SJCRH30 (cell line): ENCODE measurements at places on chromosomes 13 and 19.
A peak's percentile ranks its signal among the peaks of the same experiment; 100 is the strongest.

- no peak for DNase-seq
These were observed 2.3 kb downstream of the SLC46A3 start for GRCh38 chr13:28716511-28716910.

- no peak for DNase-seq
These were observed 1.0 kb upstream of the ETFB start for GRCh38 chr19:51367255-51367564.

DNA sequence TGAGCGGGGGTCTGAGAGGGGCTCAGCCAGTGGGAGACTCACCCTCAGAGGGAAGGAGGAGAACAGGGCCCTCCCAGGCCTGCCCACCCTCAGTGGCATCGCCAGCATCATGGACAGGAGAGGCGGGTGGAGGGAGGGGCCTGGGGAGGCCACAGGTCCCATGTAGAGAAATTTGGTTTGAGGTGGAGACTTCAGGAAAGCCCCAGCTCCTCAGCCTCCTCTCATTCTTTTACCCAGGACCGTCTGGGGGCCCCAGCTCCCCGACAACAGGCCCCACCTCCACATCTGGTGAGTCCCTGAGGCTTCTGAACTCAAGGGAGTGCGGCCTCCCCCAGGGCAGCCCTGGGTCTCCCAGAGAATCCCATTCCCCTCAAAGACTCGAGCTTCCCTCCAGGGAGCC, 3.1 kb downstream of the LILRB1 start:
- DNase-seq, result no peak

GRCh38 chr13:66128201-66128600, 1101.9 kb downstream of the PCDH9 start:
- DNase-seq, result no peak

GRCh38 chr13:68987585-68987984, 1120.0 kb upstream of the ATXN8OS start:
- DNase-seq, result no peak

DNA sequence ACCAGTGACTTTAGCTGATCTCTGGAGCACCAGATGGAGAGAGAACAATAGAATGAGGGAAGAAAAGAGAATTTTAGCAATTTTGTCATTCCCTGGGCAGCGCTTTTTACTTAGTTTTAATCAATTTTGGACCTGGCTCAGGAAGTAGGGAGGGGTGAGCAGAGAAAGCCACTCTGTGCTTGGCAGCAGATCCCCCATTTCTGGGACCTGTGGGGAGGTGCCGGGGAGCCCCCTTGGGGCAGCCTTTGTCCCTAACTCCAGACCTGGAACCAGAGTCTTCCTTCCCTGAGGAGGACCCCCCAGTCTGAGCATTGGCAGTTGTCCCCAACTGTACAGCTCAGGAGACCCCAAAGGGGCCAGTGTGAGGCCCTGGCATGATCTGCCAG, 10.5 kb downstream of the LYL1 start:
- DNase-seq, result no peak

- DNase-seq, result no peak
These were observed 13.1 kb downstream of the ERICH6B start for GRCh38 chr13:45602183-45603170.

DNA sequence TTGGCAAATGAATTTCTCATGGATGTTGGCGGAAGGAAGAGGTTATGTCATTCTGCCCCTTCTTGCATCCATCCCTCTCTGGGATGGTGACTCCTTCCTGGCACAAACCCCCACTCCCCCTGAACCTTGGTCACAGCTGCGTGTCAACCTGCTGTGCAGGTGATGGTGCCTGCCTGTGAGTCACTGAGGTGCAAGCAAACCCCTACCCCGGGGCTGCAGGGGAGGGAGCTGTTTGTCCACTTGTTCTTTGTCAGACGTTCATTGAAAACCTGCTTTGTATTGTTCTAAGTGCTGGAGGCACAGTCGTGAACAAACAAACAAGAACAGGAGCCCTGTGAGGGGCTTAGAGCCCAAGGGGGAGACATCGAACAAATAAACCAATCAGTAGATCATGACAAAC, 2.0 kb upstream of the GAPDHS start:
- DNase-seq, result no peak

GRCh38 chr19:6279620-6279930, 200 bp downstream of the MLLT1 start:
- no peak for DNase-seq

- DNase-seq, result no peak
These were observed 11.8 kb downstream of the ARHGEF18 start for GRCh38 chr19:7360393-7360984.

DNA sequence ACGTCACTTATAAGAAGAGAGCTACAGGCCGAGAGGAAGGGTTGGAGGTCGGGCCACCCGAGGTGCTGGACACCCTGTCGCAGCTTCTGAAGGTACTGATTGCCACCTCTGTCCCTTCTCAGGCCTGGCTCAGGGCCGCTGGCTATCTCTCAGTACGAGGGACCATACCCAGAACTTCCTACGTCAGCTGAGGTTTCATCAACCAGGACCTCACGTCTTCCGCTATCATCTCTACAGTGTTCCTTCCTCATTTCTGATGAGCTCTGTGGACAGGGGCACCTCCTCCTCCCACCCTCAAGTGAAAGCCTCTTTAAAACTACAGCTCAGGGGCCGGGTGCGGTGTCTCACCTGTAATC, 58.2 kb upstream of the USE1 start:
- no peak for DNase-seq

DNA sequence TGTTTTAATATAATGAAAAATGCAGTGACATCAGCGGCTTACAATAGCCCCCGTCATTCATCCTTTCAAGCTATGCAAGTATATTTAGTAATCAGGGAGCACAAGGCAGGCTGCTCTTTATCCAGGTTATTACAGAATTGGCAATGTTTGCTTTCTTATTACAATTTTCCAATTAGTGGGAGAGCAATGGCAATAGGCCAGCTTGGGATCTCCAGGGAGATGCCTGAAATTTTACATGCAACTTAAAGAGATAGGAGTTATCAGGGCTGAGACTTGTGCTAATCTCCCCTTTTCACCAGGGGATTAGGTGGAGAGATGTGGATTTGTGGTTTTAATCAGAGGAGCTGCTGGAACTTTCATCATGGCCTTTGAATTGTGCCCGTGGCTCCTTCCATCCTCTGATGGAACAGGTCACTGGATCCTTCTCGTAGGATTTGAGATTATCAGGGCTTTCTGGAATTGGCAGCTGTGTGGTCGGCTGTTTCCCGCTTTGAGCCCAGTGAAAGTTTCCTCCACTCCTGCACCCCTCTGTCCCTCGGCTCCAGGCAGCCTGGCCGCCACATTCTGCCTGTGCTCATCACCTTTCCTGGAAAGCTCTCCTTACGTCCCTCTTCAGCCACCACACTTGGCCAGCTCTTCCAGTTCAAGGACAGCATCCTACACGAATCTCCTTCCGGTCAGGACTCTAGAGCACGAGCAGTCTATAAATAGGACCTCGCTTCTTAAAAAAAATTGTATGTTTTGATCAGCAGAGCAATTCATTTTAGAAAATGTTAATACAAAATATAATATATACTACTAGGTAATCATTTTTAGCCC, 47.0 kb downstream of the CBY2 start:
- peak; percentile 36 for DNase-seq

DNA sequence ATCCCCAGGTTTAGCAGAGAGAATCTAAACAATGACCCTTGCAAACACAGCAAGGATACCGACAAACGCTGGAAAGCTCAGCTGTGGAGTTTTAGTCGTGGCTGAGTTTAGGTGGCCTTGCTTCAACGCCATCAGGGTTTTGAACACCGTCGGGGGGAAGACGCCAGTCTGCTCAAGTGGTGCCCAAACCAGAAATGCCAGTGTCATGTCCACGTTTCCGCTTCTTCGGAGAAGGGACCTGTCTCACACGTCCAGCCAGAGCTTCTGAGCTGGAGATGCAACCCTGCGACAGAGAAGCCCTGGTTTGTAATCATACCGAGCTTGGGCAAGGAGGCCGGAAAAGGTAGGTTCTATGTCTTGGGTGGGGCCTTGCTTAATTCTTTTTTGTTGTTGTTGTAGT, 42.6 kb upstream of the ATP11A start:
- DNase-seq, result no peak

- no peak for DNase-seq
These were observed 518.0 kb upstream of the SGCG start for GRCh38 chr13:22662771-22663170.

- no peak for DNase-seq
These were observed 17.7 kb upstream of the CSNK1G2 start for GRCh38 chr19:1923319-1923718.

GRCh38 chr13:32125751-32126150, 94.2 kb downstream of the FRY start:
- no peak for DNase-seq

- DNase-seq, result peak; percentile 23
These were observed 83.3 kb downstream of the KLF5 start for GRCh38 chr13:73142071-73142470.

DNA sequence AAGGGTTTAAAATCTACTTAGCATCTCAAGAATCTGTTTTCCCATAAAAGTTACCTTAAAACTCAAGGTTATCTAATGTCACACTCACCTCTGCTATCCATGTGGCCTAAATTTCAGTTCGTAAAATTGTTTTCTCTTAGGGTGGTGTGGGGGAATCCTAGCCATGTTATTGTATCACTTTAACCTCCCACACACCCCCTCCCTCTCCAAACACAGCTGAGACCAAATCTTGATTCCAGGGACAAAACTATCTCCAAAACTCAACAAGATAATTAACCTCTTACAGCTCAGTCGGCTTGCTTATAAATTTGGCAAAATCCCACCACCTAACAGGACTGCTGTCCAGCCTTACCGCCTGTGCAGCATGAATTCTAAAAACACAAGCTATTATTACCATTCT, 3.8 kb downstream of the CARS2 start:
- no peak for DNase-seq

DNA sequence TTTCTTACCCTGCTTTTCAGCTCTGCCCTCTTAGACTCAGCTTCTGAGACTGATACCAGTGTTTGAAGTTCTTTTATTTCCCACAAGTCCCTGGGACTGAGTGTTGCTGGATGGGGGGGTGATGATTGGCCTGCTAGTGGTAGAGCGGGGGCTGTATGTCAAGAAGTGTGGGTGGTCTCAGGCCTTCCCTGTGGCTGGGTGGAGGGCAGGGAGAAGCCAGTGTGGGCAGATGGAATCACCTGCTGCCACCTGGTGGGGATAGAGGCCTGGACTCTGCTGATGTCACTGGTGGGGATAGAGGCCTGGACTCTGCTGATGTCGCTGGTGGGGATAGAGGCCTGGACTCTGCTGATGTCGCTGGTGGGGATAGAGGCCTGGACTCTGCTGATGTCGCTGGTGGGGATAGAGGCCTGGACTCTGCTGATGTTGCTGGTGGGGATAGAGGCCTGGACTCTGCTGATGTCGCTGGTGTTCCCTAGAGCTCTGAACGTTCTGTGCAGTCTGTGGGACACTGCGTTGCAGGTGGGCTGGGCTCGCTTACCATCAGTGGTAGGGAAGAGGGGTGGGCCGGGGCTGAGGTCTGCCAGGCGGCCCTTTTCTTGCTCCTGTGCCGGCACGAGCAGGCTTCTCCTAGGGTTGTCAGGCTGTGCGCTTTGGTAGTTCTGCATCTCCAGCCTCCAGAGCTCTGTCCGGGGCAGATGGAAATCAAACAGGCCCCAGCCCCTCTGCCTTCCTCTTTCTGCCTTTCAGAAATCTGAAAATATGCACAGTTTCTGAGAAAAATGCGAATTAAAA, 101.3 kb downstream of the ARHGEF7 start:
- peak; percentile 61 for DNase-seq

DNA sequence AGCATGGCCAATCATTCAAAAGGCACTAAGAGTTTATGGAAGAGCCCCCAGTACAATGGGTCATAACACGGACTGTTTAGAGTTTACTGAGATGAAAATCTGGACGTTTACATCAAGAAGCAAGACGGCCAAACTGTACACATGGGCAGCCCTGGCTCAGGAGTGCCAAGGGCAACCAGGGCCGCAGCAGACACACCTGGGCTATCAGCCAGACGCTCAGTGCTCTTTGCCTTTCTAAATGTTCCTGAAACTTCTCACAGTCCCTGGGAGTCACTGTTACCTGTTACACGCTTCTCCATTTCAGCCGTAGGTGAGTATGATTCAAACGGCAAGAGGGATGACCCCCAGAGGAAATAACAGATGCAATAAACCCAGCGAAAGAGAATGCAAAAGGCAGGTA, 64.5 kb downstream of the ABCC4 start:
- DNase-seq, result no peak

DNA sequence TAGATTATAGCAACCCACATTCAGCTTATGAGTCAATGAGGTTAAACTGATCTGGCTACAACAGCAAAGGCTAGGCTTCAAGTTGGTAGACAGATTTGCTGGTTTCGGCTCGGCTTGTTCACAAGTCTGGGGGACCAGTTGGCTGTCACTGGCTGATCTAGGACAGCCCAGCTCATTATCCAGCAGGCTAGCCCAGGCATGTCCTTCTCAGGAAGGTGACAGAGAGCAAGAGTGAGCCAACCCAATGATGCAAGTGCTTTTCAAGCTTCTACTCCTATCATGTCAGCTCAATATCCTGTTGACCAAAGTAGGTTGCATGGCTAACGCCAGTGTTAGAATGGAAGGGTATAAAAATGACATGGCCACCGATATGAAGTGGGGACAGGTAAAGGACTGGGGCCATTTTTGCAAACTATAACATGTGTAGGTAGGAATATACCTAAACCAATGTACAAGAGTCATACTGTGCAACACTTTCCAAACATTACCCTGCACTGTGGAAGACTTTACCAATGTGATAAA, 220.9 kb upstream of the SOX21 start:
- DNase-seq, result no peak

DNA sequence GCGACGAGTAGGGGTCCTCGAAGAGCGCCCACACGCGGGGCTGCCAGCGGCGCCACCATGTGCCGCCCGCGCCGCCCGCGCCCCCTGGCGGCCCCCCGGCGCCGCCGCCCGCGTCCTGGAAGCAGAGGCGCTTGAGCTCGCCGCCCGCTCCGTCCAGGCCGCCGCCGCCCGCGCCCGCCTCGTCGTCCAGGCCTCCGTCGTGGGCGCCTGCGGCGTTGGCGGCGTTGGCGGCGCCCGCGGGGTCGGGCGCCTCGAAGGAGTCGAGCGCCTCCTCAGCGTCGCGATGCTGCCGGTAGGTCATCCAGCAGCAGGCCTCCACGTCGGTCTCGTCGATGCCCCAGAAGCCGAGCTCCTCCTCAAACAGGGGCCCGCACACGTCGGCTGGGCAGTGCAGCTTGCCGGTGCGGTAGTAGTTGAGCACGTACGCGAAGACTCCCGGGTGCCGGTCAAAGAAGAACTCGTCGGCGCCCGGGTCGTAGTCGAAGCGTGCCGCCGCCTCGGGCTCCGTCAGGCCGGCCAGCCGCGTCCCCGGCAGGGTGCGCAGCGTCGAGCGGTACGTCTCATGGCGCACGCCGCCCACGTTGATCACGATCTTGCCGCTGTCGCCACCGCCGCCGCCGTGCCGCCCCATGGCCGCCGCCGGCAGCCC, 829 bp downstream of the KCNC3 start:
- no peak for DNase-seq

GRCh38 chr13:113390874-113391497, 27.1 kb upstream of the GRTP1 start:
- DNase-seq, result no peak
